ENCODE measurements at places on chromosomes 11 and 22.

- peak; percentile 33 for DNase-seq
Measured at GRCh38 chr22:40024201-40025061, 29.7 kb downstream of the FAM83F start.

- DNase-seq = no peak
Measured at GRCh38 chr11:123482218-123482617, 52.1 kb downstream of the GRAMD1B start.

- no peak for DNase-seq
Measured at GRCh38 chr11:34809191-34810106, 106.7 kb downstream of the APIP start.

DNA sequence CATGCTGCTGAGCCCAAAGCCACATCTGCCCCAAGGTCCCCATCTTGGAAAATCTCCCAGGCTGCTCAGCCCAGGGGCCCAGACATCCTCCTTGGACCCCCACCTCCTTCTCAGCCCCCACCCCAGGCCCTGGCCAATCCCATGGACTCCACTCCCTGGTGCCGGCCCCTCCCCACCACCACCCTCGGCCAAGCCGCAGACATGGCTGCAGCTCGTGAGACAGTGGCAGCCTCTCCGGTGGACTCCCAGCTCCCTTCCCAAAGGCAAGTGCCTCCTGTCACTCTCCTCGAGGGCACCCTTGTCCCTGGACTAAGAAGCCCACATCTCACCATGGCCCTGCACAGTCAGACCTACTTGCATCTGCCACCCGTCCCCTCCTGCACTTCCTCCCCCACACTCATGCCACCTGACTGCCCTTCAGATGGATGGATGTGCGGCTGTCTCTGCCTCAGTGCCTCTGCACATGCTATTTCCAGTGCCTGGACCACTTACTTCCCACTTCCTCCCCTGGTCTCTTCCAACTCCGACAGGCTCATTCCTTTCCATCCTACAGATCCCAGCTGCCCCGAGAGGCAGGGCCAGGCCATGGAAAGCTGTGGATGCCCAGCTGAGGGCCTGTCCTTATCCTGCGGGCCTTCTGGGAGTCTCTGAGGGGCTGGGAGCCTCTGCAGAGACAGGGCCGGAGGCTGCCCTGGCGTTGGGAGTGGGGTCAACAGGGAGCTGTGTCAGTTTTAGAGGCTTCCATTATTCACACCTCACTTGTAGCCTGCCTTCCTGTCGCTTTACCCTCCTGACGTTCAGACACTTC lies 25.5 kb upstream of the RFPL3 start:
- no peak for DNase-seq

- DNase-seq = no peak
Measured at GRCh38 chr22:47572443-47572842, 810.0 kb downstream of the TBC1D22A start.

GRCh38 chr11:113393501-113393985 lies 6.0 kb downstream of the ANKK1 start:
- no peak for DNase-seq
